Hypothalamus (tissue), 51 donors: ENCODE measurements at places on chromosomes 5 and 9.

DNA sequence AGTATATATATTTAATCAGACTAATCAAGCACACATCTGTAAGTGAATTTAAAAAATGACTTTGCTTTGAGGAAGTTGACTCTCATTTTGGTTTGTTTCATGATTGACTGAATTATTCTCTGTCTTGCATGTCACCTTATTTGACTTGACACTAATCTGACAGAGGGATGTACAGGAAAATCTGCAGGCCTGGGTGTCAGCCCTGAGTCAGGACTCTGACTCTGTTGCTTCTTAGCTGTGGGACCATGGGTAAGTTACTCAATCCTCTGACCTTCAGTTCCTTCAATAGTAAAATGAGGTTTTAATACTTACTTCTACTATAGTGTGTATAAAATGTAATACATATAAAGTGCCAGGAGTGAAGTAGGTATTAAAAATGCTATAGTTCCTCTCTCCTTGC lies 415.9 kb downstream of the ARHGEF28 start:
- DNase-seq: no peak

GRCh38 chr5:174094857-174095606 lies 49.5 kb downstream of the NSG2 start:
- no peak for DNase-seq

- DNase-seq: no peak
Observed at GRCh38 chr9:92649007-92649406, 20.9 kb downstream of the IPPK start.

DNA sequence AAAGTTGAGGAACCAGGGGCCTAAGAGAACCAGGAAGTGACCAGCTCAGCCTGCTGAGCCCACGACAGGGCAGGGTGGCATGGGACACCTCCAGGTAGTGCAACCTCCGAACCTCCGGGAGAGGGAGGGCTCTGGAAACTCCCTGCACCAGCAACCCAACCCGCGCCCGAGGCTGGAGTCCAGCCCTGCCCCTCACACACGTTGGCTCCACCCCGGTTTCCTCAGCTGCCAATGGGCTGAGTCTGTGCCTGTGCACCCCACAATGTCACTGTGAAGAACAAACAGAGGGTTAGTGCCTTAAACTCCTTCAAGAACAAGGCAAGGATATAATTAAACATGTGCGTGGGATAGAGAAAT lies 17.0 kb upstream of the UNC5A start:
- DNase-seq: no peak

DNA sequence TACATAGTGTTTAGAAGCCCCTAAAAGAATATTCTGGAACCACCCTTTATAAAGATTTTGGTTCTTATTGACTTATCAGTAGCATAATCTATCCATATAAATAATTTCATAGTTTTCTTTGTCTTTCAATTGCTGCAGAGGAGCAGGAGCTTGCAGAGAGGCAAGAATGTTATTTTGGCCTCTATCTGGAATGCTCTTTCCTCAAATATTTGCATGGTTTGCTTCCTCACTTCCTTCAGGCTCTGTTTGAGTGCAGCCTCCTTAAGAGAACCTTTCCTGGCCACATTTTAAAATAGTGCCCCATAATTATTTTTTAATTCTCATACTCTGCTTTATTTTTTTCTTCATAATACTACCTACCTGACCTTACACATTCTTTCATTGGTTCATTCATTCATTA lies 1.5 kb downstream of the C5 start:
- DNase-seq: no peak

DNA sequence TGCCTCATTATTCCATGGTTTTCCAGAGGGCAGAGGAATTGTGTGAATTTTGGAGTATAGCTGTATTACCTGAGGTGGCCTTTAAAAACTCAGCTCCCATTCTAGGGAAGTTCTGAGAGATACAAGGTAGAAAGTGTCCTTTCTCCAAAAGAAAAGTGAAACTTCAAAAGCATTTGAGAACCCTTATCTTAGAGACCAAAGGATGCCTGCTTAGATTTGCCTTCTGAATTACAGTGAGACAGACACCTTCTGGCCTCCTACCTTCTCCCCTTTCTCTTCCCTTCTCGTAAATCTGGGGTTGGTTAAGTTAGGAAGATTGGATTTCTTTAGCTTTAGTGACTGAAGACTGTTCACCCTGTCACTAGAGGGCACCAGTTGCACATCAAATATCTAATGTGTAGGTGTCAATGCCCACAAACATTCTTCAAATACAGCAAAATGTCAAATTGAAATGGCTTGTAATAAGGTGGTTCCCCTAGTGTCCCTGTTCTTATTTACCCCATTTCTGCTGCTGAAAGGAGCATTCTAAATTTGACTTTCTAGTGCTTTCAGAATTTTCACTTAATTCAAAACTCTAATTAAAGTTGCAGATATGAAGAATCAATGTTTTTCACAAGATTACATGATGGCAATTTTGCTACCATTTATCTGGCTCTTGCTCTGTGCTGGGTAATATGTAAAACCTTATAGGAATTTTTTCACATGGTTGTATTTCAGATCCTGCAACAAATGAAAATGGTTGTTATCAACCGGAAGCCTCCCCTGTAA lies 46.7 kb downstream of the PRRC1 start:
- DNase-seq: no peak

DNA sequence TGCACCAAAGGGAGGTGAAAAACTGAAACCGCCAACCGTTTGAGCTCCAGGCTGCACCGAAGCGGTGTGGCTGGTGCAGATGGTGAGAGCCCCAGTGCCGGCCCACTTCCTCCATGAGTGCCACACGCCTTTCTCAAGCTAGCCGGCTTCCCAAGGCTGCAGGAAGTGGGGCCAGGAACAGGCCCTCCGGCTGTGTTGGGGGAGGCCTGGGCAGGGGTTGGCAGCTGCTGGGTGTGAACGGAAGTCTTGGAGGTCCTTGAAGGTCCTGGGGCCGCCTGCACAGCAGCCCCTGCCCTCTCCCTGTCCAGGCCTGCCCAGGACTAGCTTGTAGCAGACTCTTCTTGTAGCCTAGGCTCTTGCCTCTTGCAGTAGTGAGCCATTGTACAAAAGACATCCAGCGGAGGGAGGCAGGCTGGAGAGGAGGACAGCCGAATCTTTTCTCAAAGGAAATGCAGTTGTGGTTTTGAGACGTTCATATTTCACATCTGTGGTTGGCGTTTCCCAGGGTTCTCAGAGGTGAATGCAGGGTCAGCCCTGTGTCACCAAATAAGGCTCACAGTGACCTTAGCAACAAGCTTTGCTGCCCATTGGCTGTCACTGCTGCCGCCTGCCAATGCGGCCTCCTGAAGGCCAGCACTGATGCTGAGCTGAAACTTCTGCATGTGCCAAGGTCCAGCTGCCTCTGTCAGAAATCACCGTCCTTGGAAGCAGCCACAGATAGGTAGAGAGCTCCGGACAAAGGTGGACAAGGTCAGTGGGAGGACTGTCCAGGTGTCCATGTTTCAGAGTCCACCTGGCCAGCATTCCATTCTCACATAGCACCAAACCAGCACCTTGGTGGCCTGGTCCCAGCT lies 23.9 kb downstream of the IRF1 start:
- DNase-seq: peak; percentile 21

- DNase-seq: no peak
Observed at GRCh38 chr9:136107953-136108647, 10.6 kb downstream of the TMEM250 start.

GRCh38 chr5:134071614-134072207 lies 42.8 kb upstream of the TCF7 start:
- no peak for DNase-seq

GRCh38 chr5:57332361-57332760 lies 150.2 kb downstream of the ACTBL2 start:
- no peak for DNase-seq

- no peak for DNase-seq
Observed at GRCh38 chr5:43073597-43074546, 33.8 kb upstream of the ANXA2R start.

- DNase-seq: no peak
Observed at GRCh38 chr9:120557205-120557604, 22.8 kb downstream of the CDK5RAP2 start.

- peak; percentile 96 for DNase-seq
Observed at GRCh38 chr5:68215208-68215897, at the start of gene PIK3R1. Gene PIK3R1, plus strand, starts transcription at chr5:68215756. Its CDS starts 10,920 bp downstream, at chr5:68226676.

- DNase-seq: no peak
Observed at GRCh38 chr9:131069699-131070098, 26.6 kb upstream of the AIF1L start.

- DNase-seq: no peak
Observed at GRCh38 chr5:104564530-104564929, 1001.9 kb upstream of the NUDT12 start.

DNA sequence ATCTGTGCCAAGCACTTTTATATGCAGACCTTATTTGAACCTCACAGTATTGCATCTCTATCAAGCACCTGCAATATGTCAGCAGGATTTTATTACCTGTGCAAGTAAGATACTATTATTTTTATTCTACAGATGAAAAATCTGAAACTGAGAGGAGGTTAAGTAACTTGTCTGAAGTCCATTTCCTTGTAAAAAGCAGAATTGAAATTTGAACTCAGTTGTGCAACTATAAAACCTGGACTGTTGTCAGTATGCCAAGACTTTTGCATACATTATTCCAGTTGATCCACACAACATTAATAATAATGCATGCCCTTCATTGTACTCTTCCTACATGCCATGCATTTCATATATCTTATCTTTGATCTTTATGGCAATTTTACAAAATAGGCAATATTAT lies 82.2 kb upstream of the BRINP1 start:
- no peak for DNase-seq

DNA sequence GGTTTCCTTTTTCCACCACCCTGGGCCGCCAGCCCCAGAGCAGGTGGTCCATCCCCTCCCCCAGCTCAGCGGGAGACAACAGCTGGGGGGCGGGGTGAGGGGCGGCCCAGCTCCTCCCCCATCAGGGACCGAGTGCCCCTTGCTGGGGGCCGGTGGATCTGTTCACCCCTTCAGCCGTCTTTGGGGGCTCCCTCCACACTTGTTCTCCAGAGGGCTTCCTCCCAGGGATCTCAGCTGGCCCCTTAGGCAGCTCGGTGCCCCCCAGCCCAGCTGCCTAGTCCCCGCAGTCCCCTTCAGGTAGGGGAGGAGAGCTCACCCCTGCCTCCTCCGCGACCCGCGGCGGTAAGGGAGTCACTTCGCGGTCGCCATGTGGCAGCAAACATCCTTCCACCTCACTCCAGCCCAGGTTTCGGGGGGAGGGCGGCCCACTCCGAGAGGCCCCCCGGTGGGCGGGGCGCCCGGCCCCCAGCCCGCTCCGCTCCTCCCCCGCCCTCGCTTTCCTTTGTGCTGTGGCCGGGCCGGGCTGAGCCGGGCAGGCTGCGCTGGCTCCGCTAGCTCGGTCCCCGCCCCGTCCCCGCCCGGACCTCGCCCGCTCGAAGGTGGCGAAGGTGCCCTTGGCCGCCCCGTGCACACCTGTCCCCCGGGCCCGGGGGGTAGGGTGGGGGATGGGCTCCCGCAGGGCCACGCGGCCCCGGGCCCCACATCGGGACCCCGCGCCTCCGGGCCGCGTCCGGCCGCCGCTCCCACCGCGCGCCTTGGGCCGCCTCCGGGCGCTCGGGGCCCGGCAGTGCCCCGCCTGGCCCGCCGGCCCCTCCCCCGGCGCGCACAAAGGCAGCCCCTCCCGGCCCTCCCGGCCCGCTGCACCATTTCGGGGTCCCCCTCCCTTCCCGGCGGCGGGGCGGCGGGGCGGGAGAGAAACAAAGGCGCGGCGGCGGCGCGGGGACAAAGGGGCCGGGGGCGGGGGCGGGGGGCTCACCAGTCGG lies 683 bp downstream of the DBN1 start:
- DNase-seq: no peak

DNA sequence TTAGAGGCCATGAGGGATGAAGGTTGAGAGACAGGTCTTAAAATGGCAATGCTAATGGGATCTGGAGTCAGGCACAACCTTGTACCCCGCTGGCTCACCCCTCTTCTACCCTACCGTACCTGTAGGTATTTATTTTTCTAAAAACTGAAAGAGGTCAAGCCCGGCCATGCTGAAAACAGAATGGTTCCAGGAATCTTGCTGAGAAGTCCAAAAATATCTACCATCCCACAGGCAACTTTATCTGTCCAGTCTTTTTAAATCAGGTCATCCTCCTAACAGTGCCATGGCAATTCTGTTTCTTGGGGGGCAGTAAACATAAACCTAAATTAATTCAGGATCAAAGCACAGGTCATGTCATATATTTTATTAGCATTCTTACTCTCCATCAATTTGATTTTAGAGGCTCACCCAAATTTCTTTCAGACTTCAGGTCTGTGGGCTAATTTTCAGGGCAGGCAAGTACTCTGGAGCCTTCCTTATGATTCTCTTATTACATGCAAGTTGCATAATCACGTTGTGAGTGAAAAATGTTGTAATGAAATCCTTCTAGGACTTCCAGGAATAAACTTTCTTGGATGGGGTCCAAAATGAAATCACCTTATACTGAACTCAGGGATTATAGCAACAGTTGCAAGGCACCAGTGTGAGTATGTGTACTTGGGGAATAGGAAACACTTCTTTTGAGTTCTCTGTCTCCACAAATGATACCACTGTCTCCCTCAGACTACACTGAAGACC lies 102.7 kb upstream of the NREP start:
- DNase-seq: no peak

DNA sequence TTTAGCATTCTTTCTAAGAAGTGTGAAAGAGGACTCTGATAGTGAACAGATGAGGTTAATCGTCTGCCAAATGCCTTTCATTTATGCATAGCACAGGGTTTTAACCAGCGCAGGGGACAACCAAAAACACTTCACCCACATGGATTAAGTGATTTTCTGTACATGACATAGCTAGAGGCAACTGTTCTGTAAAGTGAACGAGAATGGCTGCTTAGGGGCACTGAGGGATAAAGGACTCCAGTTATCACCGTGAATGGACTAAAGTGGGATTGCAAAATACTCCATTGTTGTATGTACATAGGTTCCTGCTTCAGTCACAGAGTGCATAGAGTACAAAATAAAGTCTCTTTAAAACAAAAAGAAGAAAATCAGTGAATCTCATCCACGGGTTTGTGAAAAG lies 456.8 kb downstream of the DMAC1 start:
- no peak for DNase-seq

DNA sequence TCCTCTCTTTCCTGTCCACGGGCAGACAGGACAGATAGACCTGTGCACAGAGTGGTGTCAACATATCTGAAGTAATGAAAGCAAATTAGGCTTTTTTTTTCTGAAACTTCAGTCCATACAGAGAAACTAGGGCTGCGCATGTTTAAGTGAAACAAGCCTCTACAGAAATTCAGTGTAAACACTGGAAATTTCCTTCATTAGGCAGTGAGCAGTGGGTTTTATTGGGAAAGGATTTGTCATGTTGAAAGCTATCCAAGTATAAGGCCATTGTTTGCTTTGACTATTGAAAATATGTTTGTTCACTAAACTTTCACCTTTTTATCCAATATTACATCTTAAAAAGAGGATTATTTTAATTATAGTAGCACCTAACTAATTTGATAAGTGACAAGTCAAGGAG lies 161.2 kb downstream of the AOPEP start:
- no peak for DNase-seq

- no peak for DNase-seq
Observed at GRCh38 chr9:114424126-114424525, 36.3 kb upstream of the AKNA start.

- no peak for DNase-seq
Observed at GRCh38 chr9:91259162-91259561, 102.6 kb downstream of the AUH start.

- DNase-seq: no peak
Observed at GRCh38 chr5:95022967-95023695, 261.8 kb downstream of the MCTP1 start.
